ENCODE measurements at places on chromosomes 1 and 21. TPM values are rescaled to one million over a fixed set of nuclear protein-coding genes. Genes with fewer than 3 reads are reported as not detected.

GRCh38 chr1:2465371-2466269 lies 10.5 kb upstream of the PLCH2 start:
- DNase-seq: no peak

- DNase-seq: no peak
These were observed 609.6 kb upstream of the NEGR1 start for GRCh38 chr1:72891976-72892375.

DNA sequence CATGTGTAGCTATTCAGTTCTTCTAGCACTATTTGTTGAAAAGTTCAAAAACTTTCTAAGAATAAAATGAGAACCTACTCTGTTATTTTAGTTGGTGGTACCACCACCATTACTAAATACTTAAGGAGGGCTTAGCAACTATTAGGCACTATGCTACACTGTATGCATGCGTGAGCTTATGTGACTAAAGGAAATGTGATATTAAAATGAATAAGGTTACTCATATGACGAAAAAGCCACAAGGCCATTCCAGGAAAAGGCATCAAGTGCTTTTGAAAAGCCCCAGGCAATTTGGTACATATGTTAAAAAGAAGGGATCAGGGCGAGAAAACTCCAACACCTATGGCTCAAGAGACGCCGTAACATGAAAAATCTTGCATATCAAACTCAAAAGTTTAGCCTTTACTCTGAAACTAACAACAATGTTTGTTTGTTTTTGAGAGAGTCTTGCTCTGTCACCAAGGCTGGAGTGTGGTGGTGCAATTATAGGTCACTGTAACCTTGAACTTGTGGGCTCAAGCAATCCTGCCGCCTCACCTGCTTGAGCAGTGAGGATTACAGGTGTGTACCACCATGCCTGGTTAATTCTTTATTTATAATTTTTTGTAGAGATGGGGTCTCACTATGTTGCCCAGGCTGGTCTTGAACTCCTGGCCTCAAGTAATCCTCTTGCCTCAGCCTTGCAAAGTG lies 42.5 kb downstream of the EPRS1 start:
- no peak for DNase-seq

DNA sequence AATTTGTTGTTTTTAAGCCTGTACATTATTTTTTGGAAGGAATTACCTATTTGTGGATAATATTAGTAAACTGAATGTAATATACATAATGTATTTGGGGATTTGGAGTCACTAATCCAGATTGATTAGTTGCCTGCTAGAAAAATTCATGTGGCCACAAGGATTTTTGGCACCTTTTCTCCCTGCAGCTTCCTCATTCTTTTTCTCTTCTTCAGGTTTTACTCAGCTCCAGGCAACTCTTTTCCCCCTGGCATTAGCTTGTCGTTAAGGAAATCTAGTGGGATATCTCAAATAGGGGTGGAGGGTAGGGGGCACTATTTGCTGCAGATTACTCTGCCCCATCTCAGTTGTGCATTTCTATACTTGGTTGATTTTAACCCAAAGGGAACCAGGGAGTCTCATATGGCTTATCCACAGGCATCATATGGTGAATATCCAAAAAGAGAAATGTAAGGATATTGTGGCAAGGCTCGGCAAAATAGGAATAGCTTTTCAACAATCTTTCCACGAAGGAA lies 203.1 kb downstream of the NFIA start:
- DNase-seq: no peak

Gene ACTN2
- total RNA-seq: not detected

Gene PTPN7
- not detected for total RNA-seq

Measured in hepatocyte (in vitro differentiated cells).